ENCODE measurements at places on chromosomes 12 and 14. TPM values are rescaled to one million over a fixed set of nuclear protein-coding genes. Genes with fewer than 3 reads are reported as not detected.

The AQP5 gene
- 171 TPM for total RNA-seq

The ACVRL1 gene
- total RNA-seq = 35.3 TPM

The OLR1 gene
- not detected for total RNA-seq

- H3K27me3 ChIP-seq = no peaks in the 10 kb centered on the region
- H3K4me1 ChIP-seq = no peaks in the 10 kb centered on the region
- no peak overlapping the region for H3K4me3 ChIP-seq
- no peak overlapping the region for H3K27ac ChIP-seq
- no peaks in the 10 kb centered on the region for H3K36me3 ChIP-seq
Observed at GRCh38 chr12:84113666-84114065, 798.9 kb downstream of the SLC6A15 start.

DNA sequence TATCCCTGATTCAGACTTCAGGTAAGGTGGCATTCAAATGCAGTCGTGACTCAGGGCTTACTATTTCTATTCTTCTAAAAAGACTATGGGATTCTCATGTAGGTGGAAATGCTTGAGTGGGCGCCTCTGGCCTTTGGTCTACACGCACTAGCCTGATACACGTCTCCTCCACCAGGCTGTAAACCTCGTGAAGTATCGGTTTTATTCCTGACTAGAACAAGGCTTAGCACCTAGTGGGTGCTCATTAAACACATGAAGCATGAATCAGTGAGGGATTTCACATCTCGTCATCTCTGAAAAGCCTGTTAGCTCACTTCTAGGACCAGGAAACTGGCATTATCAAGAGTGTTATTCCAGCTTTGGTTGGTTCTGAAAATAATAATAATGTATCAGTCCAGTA, 17.7 kb upstream of the HNF1A start:
- no peaks in the 10 kb centered on the region for H3K36me3 ChIP-seq
- peaks cover 23% of the 10 kb centered on the region for H3K4me1 ChIP-seq
- no peaks in the 10 kb centered on the region for H3K27me3 ChIP-seq
- peak overlapping the region; percentile 73 for H3K27ac ChIP-seq

- peak overlapping the region; percentile 88 for H3K27ac ChIP-seq
- H3K4me1 ChIP-seq = peaks cover 50% of the 10 kb centered on the region
- no peak overlapping the region for H3K4me3 ChIP-seq
- H3K27me3 ChIP-seq = no peaks in the 10 kb centered on the region
- DNase-seq = peak; percentile 91
- H3K36me3 ChIP-seq = peaks cover 52% of the 10 kb centered on the region
Observed at GRCh38 chr12:108803428-108804105, 53.8 kb downstream of the SSH1 start.

DNA sequence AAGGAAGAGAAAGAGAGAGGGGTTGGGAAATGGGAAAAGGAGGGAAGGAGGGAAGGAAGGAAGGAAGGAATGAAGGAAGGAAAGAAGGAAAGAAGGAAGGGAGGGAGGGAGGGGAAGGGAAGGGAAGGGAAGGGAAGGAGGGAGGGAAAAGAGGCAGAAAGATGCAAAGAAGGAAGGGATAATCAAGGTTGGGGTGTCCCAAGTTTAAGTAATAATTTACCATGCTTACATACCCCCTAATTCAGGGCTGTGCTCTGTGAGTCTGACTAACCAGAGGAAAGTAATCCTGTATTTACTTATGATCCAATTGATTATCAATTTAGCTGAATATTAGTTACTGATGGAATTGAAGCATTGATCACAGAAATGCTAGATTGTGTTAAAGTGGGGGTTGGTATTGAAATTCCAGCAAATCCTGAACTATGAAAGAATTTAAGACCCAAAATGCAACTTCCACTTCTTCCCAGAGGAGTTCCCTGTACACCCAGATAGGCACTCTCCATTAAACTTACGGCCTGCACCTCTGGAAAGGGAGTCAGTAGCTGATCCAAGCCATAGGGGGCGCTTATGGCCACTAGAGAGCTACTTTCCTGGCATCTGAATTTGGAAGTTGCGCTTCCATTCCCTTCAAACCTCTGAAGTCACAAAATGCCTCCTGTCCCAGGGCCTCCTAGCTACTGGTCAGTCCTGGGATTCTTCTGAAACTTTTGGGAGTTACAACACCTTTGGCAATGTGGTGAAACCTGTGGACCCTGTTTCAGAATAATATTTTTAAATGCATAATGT, 162.7 kb upstream of the PWP1 start:
- no peaks in the 10 kb centered on the region for H3K36me3 ChIP-seq
- DNase-seq = no peak
- no peak overlapping the region for H3K4me3 ChIP-seq
- H3K27ac ChIP-seq = no peak overlapping the region
- H3K4me1 ChIP-seq = no peaks in the 10 kb centered on the region

DNA sequence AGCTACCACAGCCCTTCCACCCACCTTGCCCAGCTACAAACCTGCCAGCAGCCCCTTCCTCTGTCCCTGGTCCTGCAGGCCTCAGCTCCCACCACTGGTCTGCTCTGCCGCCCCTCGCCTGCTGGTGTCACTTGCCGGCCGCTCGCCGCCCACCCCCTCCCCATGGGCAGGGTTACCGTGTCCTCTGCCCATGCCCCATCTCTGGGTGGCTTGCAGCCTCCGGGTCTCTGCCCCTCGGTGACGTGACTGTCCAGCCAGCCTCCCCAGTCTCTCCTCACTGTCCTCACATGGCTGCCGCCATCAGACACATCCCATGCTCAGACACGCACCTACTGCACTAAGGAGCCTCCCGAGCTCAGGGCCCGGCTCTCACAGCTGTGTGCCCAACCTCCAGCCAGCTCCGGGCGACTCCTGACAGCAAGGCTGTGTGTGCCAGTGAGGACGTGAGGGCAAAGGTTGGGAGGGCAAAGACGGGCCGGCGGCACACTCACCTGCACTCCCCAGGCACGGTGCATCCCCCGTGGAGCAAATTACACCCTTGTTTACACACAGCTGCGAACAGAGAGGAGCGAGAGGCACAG, 13.4 kb downstream of the JAG2 start:
- H3K4me1 ChIP-seq = peaks cover 2% of the 10 kb centered on the region
- no peak overlapping the region for H3K4me3 ChIP-seq
- H3K27ac ChIP-seq = no peak overlapping the region
- DNase-seq = no peak

GRCh38 chr12:15910468-15910863, 666 bp upstream of the DERA start:
- H3K4me3 ChIP-seq = peak overlapping the region; percentile 75
- peaks cover 19% of the 10 kb centered on the region for H3K4me1 ChIP-seq
- peaks cover 15% of the 10 kb centered on the region for H3K36me3 ChIP-seq
- H3K27ac ChIP-seq = peak overlapping the region; percentile 97
- no peaks in the 10 kb centered on the region for H3K27me3 ChIP-seq

DNA sequence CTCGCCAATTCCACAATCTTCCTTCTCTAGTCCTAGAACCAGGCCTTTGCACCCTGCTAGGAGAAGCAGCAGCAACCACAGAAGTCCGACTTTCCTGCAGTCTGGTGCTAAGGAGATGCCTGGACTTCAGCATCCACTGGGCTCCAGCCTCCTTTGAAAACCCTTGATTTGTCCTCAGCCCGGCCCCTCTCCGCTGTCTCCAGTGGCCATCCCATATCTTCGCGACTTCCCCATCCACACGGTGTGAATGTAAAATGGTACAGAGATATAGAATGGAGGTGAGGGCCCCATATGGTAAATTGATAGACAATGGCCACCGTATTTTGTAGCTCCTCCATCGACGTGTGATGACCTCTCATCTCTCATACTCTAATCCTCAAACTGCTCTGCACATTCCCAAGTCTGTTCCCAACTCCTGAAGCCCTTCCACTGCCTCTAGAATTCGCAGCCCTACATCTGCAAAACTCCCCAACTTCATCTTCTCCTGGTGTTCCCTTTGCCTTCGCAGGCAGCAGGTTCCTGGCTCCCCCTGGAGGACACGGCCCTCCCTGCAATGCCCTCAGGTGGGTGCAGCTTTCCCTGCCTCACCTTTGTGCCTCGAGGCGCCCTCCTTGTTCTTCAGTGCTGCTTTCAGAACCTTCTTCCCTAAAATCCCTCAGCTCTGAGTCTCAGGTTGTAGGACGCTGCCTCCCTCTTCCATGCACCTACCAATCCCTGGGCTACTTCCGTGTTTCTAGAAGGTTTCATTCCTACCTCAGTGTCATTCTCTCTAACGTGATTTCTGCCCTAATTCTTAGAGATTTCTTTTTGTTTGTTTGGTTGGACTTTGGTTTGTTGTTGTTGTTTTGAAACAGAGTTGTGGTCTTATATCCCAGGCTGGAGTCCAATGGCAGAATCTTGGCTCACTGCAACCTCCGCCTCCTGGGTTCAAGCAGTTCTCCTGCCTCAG, 36.7 kb downstream of the TMBIM6 start:
- H3K27ac ChIP-seq = no peak overlapping the region
- H3K4me1 ChIP-seq = peaks cover 14% of the 10 kb centered on the region
- no peak for DNase-seq
- H3K36me3 ChIP-seq = no peaks in the 10 kb centered on the region
- no peaks in the 10 kb centered on the region for H3K27me3 ChIP-seq
- H3K4me3 ChIP-seq = no peak overlapping the region

DNA sequence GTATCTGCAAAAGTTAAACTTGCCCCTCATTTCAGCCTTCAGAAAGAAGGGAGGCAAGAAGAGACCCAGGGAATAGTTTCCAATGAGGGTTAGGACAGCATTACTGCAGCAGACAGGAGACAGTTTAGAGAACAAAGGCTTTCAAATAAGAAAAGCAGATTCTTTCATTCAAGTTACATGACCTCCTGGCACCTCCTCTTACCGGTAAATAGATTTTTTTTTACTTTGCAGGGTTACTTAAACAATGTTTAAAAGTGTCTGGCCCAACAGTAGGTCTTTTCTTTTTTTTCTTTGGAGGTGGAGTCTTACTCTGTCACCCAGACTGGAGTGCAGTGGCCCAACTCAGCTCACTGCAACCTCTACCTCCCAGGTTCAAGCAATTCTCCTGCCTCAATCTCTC, 47.1 kb downstream of the SINHCAF start:
- H3K27ac ChIP-seq = no peak overlapping the region
- H3K4me3 ChIP-seq = no peak overlapping the region
- no peaks in the 10 kb centered on the region for H3K27me3 ChIP-seq
- peaks cover 21% of the 10 kb centered on the region for H3K36me3 ChIP-seq

- H3K27ac ChIP-seq = no peak overlapping the region
- H3K36me3 ChIP-seq = no peaks in the 10 kb centered on the region
- no peak for DNase-seq
- no peak overlapping the region for H3K4me3 ChIP-seq
- H3K4me1 ChIP-seq = peaks cover 15% of the 10 kb centered on the region
Observed at GRCh38 chr12:12531194-12531593, 31.5 kb downstream of the DUSP16 start.

DNA sequence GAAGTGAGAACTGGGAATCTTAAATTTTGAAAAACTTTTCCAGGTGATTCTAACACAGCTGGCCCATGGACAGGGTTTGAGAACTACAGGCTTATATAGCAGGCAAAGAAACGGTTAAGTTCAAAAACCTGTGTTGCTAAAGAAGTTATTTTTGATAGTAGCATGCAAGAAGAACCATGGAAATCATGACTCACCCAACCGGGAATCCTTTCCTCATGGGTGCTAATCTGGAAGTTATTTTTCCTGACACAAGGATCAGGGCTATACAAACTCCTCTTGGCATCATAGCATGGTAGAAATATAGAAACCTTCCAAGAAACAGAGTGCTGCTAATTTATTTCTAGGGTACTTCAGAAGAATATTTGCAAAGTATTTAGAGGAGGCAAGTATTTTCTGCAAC, 588.7 kb downstream of the CCER1 start:
- no peak overlapping the region for H3K27ac ChIP-seq
- H3K4me3 ChIP-seq = no peak overlapping the region
- no peak for DNase-seq

- peaks cover 3% of the 10 kb centered on the region for H3K4me1 ChIP-seq
- H3K27me3 ChIP-seq = no peaks in the 10 kb centered on the region
- no peak overlapping the region for H3K4me3 ChIP-seq
- peaks cover 8% of the 10 kb centered on the region for H3K36me3 ChIP-seq
Observed at GRCh38 chr14:56300495-56300894, 182.3 kb downstream of the PELI2 start.

- H3K27me3 ChIP-seq = no peaks in the 10 kb centered on the region
- peaks cover 30% of the 10 kb centered on the region for H3K36me3 ChIP-seq
- no peak overlapping the region for H3K4me3 ChIP-seq
- no peak overlapping the region for H3K27ac ChIP-seq
- peaks cover 30% of the 10 kb centered on the region for H3K4me1 ChIP-seq
- no peak for DNase-seq
Observed at GRCh38 chr14:102497998-102498677, 11.4 kb downstream of the ANKRD9 start.

DNA sequence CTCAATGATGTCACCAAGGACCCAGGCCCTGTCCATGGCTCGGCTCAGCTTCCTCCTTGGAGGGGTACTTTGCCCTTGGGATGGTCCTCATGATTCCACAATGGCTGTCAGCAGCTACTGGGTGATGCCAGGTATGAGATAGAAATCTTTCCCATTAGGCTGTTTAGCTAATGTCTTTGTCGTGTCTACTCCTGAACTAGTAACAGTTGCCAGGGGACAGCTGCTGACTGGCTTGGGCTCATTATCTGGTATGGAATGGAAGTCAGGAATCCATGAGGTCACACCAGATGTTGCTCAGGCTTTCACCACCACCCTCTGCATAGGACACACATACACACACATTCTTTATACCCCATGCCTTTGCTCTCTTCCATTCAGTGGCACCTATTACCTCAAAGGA, 9.2 kb downstream of the PRPH start:
- no peak for DNase-seq
- no peaks in the 10 kb centered on the region for H3K36me3 ChIP-seq
- H3K4me3 ChIP-seq = no peak overlapping the region
- peaks cover 37% of the 10 kb centered on the region for H3K27me3 ChIP-seq
- H3K4me1 ChIP-seq = no peaks in the 10 kb centered on the region
- H3K27ac ChIP-seq = no peak overlapping the region

GRCh38 chr12:92509156-92509738, 193.5 kb upstream of the PLEKHG7 start:
- no peak for DNase-seq
- H3K4me3 ChIP-seq = no peak overlapping the region
- H3K27me3 ChIP-seq = no peaks in the 10 kb centered on the region
- no peaks in the 10 kb centered on the region for H3K36me3 ChIP-seq

DNA sequence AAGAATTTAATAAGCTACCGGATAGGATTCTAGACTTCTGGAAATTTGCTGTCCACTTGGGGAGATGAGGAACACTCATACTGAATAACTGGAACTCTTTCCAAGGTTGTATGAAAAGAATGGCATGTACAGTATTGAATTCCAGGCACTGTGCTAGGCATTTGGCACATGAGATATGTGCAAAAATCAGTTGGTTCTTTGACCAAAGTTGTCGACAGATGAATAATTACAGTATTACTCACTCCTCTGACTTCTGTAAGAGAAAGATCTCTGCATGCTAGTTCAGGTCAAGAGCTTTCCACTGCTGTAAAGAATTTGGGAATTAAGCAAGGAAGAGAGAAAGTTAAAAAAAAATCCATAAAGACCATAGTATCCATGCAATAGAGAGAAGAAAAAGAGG, 764.7 kb downstream of the BCL11B start:
- no peaks in the 10 kb centered on the region for H3K27me3 ChIP-seq
- H3K36me3 ChIP-seq = no peaks in the 10 kb centered on the region
- no peak overlapping the region for H3K27ac ChIP-seq
- no peak for DNase-seq
- peaks cover 7% of the 10 kb centered on the region for H3K4me1 ChIP-seq

Data from suprapubic skin (tissue), 4 donors.